ENCODE measurements at places on chromosomes 6 and 20.

- no peak for DNase-seq
Observed at GRCh38 chr6:170062915-170063241, 228.0 kb downstream of the DLL1 start.

GRCh38 chr6:35543459-35544193 lies 30.9 kb upstream of the TULP1 start:
- no peak for DNase-seq

GRCh38 chr6:27296106-27296783 lies 15.8 kb downstream of the POM121L2 start:
- DNase-seq: no peak

- DNase-seq: no peak
Observed at GRCh38 chr6:53646606-53647005, 18.9 kb downstream of the KLHL31 start.

GRCh38 chr6:35128496-35128895 lies 12.6 kb downstream of the TCP11 start:
- DNase-seq: no peak

- DNase-seq: no peak
Observed at GRCh38 chr6:7561153-7561964, 19.9 kb downstream of the DSP start.

DNA sequence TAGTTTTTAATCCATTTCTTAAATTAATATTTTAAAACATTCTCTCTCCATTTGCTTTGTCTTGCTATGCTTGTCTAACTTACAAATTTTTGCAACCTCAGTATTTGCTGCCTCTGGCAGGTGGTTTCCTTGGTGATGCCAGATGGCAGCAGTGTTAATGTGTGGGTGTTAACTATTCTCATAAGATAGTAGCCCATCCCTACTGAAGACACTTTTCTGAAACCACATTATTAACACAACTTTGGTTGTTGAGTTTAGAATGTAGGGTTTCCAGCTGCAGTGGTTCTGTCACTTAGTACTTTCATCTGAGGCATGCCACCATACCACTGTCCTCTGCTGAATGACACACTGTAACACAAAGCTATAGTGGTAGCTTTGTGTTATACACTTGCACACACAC lies 75.1 kb downstream of the MYO6 start:
- no peak for DNase-seq
